Activated CD8-positive, alpha-beta memory T cell treated with anti-CD3 and anti-CD28 coated beads for 48 hours (primary cell): ENCODE measurements at places on chromosomes 4 and X.

DNA sequence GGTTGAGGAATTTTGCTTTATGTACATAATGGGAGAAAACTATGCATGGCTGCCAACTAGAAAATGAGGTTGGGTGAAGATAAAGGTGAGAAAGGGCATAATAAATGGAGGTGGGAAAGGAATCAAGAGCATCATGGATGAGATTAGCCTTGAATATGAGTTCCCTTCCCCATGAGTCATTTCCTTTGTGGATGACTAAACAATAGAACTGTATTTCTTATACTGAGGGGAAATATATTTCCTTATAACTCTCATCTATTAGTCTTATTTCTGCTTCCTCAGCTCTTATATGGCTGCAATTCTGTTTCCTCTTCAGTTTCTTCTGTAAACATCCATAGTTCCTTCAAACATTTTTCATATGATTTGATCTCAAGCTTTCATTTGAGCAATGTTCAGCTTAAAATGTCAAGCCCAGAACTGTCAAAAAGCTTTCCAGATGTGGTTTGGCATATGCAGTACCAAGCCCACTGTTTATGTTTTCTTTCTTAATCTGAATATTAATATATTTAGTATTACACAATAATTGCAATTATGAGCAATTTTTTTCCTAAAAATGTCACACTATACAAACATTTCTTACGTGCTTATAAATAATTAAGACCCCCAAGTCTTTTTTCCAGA lies 100.7 kb upstream of the GRPR start:
- DNase-seq, result no peak

DNA sequence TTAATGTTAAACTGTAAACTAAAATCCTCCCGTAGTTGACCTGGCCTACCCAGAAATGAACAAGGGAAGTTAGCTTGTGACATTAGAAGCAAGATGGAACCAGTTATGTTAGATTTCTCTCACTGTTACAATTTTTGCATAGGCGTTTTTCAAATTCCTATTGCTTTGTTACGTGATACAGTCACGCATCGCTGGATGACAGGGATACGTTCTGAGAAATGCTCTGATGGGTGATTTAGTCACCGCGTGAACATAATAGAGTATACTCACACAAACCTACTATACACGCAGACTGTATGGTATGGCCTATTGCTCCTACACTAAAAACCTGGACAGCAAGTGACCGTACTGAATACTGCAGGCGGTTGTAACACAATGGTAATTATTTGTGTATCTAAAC lies 46.7 kb upstream of the PUDP start:
- no peak for DNase-seq

DNA sequence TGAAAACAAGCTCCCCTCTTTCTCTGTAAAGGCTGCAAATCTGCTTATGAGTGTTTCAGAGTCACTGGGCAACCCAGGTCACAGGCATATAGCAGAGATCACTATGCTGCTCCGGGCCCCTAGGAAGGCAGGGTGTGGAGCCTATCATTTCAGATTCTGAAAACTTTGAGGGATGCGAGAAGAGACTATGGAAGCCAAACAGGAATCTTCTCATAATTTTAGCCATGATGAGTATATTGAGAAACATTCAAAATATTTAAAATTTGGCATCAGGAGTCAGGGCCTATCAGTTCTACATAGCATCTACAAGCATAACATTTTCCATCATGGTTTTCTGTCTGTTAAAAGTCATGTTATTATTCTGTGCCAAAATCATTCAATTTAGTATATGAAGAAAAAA lies 61.7 kb upstream of the ATXN3L start:
- DNase-seq, result no peak

DNA sequence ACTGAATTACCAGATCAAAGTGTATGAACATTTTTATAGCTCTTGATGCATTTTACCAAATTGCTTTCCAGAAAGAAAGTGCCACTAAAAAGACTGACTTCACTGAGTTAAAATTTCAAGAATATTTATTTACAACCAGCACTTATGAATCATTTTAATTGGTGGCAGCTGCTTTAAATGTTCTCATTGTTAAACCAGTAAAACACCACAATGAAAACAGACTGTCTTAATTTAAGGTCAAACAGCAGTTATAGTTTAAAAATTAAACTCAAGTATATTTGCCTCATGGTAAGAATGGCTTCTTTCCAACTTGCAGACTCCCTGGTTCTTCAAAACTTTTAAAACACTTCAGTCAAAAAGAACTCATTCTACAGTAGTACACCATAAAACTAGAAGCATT lies 36.9 kb downstream of the AMMECR1 start:
- DNase-seq, result no peak

GRCh38 chrX:101287402-101287801 lies 3.7 kb downstream of the TAF7L start:
- DNase-seq, result no peak

DNA sequence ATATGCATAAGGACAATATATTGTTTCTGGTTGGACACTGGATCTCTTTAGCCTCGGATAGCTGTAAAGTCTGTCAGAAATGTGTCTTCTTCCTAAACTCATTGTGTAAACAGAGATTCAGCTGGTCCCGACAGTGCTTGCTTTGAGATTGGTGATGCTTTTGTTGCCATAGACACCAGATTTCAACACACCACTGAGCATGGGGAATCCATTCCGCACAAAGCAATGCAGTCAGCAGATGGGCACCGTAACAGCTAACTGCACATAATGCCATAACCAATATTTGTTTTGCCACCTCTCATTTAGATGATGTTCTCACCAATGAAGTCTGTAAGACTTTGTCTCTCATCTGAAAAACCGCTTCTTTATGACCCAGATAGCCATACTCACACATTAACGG lies 33.3 kb upstream of the FAM47C start:
- DNase-seq, result no peak
